Mesothelial cell of epicardium (in vitro differentiated cells): ENCODE measurements at places on chromosomes 7 and 10.

DNA sequence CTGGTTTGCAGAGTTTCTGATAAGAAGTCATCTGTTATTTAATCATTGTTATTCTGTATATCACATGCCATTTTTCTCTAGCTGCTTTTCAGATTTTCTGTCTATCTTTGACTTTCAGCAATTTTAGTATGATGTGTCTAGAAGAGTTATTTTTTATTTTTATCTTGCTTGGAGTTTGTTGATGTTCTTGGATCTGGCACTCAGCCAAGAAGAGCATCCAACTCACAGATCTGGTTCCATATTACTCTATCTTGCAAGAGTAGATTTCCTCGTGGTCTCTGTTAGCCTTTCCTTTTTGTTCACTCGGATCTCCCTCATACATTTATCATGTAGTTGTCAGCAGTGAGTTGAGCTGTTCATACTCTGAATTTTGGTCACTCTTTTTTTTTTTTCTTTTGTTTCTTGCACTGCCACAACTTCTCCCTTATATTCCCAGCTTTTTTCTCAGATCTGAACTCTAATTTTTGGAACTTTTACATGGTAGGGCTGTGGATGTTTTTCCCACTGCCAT is 54.8 kb upstream of the CALCR start:
- no peak for DNase-seq

DNA sequence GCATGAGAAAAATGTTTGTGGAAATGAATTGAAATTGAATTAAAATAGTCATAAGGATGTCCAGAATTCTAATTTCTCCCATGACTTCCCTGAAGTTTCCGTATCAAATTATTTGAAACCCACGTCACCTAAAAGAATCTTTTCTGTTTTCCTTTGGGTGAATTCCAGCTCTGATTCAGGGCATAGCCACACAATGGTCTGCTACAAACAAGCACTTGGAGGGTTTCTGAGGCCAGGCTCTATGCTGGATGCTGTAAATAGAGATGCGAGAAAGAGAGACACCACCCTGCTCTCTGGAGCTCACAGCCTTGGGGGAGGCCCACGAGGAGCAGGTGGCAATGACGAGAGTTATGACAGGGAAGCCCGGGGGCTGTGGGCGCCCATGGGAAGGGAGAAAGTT is 33.6 kb downstream of the GHRHR start:
- no peak for DNase-seq

GRCh38 chr10:132305654-132306342 is 2.0 kb downstream of the STK32C start:
- no peak for DNase-seq

DNA sequence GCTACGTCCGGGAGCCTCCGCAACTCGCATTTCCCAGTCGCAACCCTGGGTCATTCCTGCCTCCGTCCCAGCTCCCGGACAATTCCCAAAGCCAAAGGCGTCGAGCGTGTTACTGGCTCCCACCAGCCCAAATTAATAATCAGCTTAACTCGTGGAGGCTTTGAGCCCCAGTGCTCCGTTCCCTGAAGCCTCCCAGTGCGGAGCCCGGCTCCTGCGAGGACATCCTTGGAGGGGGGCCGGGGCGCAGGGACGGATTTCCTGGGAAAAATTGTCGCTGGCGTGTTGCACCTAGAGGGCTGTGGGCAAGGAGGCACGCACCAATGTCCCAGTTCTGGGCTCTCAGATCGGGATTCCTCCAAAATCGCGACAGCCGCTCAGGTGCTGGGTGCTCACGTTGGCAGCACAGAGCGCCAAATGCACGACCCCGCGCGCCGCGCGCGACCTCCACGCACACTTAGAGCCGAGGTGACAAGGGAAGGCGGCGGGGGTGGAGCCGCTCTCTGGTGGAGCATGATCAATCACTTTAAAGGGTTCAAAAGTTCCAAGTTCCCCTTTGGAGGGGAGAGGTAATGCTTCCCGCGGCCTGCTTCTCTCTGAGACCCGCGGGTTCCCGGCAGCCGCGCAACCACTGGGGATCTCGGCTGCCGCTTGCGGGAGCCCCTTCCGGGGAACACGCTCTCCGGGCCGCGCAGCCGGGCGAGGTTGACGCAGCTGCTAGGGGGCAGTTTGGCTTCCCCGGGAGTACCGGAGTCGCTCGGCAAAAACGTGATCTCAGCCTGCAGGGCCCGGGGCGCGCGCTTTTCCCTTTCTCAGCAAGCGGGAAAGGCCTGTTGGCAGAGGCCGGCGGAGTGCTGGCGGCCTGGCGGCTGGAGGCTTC is 25.5 kb downstream of the SKIDA1 start:
- DNase-seq: peak; percentile 67

DNA sequence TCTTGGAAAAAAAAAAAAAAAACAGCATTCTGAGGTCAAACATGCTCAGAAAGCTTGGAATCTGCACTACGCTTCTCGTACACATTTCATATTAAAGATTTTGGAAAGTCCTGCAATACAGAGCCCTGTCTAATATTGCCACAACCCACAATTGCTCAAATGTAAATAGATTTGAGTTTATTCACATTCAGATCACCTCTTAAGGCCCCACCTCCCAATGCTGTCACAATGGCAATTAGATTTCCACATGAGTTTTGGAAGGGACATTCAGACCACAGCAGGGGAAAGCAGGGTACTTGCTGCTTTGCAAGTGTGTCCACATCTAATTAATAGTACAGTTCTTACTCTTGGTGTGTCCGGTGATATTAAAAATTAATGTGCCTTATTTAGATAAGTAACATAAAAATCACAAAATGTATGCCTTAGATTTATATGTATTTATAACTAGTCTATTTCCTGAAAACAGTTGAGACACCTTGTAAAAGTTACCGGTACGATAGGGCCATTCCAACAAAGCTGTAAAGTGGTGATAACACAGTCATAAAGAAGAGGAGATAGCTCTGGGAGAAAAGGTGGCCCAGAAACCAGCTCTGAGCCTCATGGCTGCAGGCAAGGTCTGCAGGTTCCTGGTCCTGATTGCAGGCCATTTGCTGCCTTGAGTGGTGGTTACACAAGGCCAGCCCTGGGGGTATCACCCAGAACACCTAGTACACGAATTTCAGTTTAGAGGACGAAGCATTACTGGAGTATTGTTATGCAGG is 27.9 kb downstream of the EGFR start:
- DNase-seq: no peak
